CD4-positive, alpha-beta T cell treated with Interleukin-4 for 4 hours (primary cell): ENCODE measurements at places on chromosomes 12 and 14.

- DNase-seq: no peak
These were observed 62.3 kb downstream of the FZD10 start for GRCh38 chr12:130224613-130225012.

DNA sequence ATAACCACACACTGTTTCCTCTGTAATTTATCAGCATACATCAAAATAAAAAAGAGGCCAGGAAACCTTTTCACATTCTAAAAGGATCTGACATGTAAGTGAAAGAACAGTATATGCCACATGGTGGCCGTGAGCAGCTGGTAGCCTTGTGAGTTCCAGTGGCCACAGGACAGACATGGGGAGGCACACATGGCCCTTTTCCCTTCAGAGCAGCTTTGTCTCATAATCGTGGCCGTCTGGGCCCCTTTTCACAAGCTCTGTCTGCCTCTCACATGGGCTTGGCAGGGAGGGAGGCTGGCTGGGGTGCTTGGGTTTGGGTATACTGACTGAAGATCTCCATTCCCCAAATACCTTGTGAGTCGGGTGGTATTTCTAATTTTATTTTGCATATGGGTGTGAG, 1.5 kb upstream of the ZDHHC22 start:
- DNase-seq: no peak

DNA sequence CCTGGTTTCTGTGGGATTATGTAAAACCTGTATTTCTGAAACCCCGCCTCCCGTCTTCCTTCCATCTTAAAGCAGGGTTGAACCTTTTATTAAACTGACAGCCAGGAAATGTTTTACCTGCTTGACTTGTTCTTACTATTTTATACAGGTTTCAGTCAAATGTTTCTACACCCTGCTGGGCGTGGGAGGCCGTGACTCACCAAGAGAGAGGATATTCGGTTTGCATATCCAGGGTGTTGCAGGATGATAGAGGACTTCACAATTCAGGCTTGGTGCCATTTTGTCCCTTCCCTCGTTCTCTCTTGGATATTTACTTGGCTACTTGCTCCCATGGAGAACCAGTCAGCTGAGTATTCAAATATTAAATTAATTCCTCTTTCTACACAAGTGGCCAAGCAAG, 69.7 kb downstream of the ARF6 start:
- DNase-seq: no peak

DNA sequence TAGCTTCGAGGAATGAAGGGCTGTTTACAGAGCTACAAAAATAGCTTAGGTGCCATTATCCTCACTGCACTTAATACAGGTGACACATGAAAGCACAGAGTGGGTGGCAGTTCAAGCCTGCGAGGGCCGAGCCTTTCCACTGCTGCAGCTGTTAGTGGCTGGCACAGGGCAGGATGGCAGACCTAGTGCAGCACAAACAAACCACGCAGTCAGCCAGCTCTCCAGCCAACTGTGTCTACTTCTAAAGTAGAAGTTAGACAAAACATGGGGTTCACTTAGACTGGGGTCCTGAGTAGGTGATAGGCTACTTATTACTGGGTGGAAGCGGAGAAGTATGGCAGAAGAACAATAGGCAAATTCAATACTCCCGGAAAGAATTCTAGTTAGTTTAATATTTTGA, 95.4 kb downstream of the DUSP16 start:
- peak; percentile 52 for DNase-seq

- peak; percentile 36 for DNase-seq
These were observed 603 bp downstream of the PABPN1 start for GRCh38 chr14:23321572-23322547.

- no peak for DNase-seq
These were observed 30.2 kb downstream of the OSBPL8 start for GRCh38 chr12:76529226-76529918.

DNA sequence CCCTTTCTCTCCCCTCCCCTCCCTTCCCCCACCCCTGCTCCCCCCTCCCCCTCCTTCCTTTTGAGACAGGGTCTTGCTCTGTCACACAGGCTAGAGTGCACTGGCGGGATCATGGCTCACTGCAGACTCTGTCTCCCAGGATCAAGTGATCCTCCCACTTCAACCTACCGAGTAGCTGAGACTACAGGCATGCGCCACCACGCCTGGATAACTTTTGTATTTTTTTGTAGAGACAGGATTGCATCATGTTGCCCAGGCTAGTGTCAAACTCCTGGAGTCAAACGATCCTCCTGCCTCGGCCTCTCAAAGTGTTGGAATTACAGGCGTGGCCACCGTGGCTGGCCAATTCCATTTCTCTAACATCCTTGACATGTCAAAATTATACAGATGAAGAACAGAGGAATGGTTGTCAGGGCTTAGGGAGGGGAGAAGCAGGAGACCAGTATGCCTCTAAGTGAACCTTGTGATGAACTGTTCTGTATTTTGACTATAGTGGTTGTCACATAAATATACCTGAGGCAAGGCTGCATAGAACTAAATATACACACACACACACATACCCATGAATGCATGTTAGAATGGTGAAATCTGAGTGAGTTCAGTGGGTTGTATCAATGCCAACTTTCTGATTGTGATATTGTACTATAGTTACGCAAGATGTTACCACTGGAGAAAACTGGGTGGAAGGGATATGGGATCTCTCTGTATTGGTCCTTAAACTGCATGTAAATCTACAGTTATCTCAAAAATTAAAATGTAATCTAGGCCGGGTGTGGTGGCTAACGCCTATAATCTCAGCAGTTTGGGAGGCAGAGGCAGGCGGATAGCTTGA, 3.6 kb upstream of the CFAP73 start:
- DNase-seq: no peak

GRCh38 chr14:91326514-91327249, 82.2 kb upstream of the GPR68 start:
- DNase-seq: no peak

GRCh38 chr12:26226629-26227360, 31.4 kb downstream of the SSPN start:
- DNase-seq: no peak

DNA sequence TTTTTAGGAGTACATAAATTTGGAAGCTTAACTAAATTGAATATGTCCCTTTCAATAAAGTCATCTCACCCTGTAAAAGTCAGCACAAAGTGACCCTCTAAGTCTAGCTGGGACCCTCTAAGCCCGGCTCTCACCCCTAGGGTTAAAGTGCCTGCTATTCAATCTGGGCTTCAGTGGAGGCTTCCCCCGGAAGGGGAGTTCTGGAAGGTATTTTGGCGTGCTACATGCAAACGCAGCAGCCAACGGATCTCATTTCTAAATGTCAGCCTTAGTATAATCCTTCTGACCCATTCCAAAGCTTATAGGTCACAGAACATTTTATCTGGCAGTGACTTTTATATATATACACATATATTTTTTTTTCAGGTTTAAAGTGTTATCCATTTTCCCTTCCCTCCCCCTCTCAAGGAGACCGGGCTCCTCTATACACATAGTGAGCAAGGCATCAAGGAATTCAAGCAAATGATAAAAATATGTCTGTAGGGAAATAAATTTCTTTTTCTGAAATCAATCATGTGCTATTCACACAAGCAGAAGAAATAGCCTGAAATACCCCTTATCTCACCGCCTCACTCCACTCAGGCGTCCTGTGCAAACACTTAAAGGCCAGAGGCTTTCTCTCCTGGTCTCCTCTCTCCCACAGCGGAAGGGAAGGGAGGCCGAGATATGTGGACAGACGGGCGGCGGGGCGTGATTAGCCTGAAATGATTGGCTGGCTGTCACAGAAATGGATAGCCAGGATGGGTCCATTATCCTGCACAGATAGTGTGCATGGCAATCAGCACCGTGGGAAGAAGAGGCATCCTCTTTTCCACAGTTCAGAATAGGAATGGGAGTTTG, 301.7 kb downstream of the GALC start:
- no peak for DNase-seq
